ENCODE measurements at places on chromosomes 5 and 9.

DNA sequence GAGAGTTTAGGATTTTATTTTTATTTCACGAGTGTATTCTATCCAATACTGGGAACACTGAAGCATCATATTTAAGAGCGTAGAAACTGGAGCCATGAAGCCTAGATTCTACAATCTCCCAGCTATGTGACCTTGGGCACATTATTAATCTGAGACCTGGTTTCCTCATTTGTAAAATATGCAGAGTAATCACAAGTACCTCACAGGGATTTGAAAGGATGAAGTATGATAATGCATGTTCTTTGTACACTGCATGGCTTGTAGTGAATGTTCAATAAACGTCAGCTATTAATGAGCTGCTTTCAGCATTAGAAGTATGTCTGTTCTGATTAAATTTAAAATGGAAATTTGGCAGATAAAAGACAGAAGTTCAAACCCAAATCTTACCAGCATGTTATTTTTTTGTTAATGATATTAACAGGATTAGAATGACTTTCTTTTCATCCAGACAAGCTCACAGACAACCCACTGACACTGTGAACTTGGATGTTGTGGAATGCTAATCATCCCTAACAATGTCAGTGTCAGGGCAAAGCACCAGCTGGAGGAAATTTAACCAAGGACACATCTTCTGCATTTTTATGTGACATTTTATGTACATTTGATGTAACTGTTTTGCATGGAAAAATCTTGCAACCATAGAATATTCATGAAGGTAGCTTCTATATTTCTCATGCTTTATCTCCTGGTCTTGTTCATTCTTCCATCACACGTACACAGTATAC lies 27.1 kb upstream of the CTXN3 start:
- no peak for DNase-seq

DNA sequence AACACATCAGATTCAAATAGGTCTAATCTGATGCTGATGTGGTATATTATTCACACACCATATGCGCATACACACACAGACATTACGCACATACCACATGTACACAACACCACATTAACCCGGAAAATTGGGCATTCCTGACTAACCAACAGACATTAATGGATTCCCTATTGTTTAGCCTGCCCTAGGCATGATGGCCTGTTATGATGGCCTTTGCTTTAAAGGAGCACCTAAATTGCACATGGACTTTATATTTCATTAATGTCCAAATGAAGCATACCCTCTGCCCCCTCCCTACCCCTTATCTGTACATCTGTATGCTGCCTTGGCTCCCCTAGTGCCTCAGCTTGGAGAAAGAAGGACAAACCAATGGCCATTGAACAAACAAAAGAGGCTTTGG lies 127.7 kb upstream of the PRLR start:
- DNase-seq = no peak

- no peak for DNase-seq
Measured at GRCh38 chr5:113043491-113043931, 66.9 kb downstream of the DCP2 start.

DNA sequence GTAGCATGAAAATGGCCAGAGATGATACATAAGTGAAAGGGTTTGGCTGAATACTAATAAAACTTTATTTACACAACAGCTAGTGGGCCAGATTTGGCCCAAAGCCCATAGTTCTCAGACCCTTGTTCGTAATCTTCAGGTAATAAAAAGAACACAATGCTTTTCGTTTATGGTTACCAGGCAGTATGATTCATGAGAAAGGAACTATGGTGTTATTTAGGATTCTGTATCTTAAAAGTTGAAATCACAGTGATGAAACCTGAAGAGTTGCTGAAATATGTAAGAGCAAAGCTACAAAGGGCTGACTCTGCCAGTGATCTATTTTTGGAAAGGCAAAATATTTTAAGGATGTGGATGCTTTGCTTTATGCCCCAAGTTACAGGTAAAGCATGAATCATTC lies 192.7 kb downstream of the SMC2 start:
- DNase-seq = no peak

DNA sequence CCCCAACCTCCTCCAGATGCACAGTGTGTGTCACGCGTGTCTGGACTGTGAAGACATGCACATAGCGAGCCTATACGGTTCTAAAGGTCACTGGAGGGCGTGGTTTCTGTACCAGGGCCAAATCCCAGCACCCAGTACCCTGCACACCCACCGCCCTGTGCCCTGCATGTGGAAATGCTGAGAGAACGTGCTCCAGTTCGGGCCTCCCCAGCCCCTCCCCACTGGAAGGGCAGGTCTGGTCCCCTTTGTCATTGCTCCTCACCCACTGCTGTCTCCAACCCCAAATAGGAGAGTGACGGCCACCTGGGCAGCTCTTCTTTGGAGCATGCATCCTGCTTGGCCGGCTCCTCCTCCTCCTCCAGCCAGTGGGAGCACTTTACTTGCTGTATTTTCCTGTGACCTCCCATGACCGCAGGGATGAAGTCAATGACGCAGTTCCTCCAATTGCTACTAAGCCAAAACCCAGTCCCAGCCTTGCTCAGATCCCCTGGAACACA lies 116.7 kb downstream of the WNK2 start:
- DNase-seq = no peak

DNA sequence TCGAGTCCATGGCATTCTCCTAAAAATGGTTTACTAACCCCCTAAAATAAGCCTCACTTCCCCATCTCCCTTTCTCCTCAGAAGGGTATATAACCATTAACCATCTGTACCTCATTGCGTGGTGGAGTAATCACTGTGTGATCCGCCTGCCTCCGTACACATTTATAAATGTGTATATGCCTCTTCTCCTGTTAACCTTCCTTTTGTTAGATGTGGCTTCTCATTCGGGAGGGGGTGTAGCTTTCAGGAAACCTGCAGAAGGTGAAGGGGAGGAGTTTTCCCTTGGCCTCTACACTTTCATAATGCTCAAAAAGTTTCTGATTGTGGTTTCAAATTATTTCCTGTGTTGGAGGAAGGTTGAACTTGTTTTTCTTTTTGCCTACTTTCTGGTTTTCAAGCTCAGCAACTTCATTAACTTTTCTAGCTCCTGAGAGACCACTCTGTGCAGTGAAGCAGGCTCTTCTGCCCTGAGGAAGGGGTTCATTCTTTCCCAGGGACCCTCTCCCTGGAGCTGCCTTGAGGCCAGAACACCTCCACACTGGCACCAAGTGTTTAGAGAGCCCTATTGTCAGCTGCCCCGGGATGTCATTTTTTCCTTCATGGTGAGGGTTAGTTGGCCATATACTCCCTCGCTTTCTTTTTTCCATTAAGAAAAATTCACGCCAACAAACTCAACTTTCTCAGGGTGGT lies 46.9 kb downstream of the RASGRF2 start:
- no peak for DNase-seq

DNA sequence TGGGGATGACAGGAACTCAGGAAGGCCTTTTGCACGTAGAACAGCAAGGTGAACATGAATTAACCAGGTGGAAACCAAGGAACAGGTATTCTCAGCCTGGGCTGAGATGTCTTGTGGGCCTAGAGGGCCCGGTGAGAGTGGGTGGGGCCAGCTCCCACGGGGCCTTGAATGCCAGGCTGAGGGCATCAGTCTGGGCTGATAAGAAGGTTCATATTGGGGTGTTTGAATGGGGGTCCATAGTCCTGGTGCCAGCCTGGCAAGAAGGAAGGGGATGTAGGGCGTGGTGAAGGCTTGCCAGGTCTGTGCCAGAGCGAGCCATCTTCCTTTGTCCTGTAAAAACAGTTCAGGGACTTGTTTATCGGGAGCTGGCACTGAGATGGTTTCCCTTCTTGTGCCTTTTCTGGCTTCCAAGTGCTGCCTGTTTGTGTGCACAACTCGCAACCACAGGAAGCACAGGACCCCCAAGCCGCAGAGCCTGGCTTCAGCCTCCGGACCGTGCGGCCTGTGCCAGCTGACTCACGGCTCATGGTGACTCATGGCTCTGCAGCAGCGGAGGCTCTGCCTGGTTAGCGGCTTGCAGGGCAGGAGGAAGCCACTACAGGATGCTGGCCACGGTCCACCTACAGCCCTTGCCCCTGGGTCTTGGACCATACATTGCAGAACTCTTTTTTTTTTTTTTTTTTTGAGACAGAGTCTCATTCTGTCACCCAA lies 2.4 kb downstream of the CARD19 start:
- no peak for DNase-seq

GRCh38 chr9:3331801-3332200 lies 194.0 kb downstream of the RFX3 start:
- no peak for DNase-seq
